Bronchial epithelial cell (primary cell): ENCODE measurements at places on chromosomes 16 and 17.

DNA sequence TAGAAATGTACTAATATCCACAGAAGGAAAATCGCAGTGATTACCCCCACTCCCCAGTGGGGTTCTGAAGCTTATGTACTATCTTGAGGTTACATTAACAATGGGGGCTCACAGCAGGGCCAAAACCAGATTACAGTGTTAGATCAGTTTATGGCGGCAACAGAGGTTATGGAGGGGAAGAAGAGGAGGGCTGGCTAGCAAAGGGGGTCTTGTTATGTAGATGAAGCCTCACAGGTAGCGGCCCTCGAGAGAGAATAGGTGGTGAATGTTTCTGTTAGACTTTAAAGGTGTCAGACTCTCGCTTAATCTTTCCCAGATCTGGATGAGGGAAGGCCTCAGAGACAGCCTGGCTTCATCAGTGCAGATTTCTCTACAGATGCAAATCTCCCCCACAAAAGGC, 22.2 kb downstream of the RNF112 start:
- DNase-seq: no peak

GRCh38 chr17:13596241-13596923, 5.3 kb downstream of the HS3ST3A1 start:
- no peak for DNase-seq

- no peak for DNase-seq
These were observed 41.5 kb downstream of the CUEDC1 start for GRCh38 chr17:57913575-57914272.

GRCh38 chr17:34706029-34706428, 126.6 kb downstream of the TMEM132E start:
- no peak for DNase-seq
